ENCODE measurements at places on chromosomes 2 and 18. TPM values are rescaled to one million over a fixed set of nuclear protein-coding genes. Genes with fewer than 3 reads are reported as not detected.

NAT8 gene
- not detected for total RNA-seq

TRIP12 gene
- 178 TPM for total RNA-seq

GULP1 gene
- not detected for total RNA-seq

SLC19A3 gene
- not detected for total RNA-seq

GPR55 gene
- total RNA-seq, result 2.9 TPM

SFTPB gene
- not detected for total RNA-seq

CXCR1 gene
- not detected for total RNA-seq

VIT gene
- total RNA-seq, result not detected

KIF1A gene
- not detected for total RNA-seq

DNA sequence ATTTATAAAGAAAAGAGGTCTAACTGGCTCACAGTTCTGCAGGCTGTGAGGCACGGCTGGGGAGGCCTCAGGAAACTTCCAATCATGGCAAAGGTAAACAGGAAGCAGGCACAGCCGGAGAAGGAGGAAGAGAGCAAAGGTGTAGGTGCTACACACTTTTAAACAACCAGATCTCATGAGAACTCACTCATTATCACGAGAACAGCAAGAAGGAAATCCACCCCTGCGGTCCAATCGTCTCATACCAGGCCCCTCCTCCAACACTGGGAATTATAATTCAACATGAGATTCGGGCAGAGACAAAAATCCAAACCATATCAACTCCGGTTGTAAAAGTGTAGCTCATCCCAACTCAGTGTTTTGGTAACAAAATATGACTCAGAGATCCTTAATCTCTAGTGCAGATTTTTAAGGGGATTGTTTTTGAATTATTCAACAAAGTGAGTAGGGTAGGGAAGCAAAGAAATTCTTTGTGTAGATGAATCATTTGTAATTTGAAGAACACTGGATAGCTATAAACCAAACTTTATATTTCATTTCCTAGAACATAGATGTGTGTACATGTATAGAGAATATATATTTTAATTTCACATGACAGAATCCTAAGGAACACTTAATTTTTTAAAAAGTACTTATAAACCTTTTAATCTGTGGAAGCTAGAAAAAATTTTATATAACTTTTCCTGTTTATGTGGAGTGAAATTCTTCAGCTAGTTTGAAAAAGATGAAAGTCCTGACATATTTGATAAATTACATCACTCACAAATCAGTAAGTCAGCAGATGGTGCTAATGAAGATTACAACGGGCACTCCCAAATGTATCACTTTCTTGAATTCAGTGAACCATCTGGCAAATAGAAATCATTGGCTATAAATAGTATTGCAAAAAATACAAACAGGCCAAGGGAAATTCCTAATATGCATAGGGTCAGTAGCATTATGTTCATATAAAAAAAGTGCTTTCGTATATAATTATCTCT, 130.1 kb downstream of the OLA1 start:
- no peak for DNase-seq

DNA sequence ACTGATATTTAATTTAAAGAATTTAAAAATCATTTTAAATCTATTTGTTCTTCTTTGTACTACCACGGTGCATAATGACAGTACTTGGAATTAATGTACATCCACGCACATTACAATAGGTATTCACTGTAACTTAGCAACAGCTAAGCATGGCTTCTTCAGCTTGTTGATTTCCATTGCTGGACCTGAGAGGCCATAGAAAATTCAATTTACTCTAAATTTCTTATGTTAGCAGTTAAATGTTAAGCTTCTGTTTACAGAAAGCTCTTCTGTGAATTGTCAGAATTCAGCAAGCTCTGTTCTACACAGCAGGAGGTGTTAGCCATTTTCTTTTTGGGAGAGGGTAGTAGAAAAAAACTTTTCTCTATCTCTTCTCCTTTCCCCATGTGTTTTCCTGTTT, 1149.3 kb upstream of the CDH2 start:
- DNase-seq, result no peak

DNA sequence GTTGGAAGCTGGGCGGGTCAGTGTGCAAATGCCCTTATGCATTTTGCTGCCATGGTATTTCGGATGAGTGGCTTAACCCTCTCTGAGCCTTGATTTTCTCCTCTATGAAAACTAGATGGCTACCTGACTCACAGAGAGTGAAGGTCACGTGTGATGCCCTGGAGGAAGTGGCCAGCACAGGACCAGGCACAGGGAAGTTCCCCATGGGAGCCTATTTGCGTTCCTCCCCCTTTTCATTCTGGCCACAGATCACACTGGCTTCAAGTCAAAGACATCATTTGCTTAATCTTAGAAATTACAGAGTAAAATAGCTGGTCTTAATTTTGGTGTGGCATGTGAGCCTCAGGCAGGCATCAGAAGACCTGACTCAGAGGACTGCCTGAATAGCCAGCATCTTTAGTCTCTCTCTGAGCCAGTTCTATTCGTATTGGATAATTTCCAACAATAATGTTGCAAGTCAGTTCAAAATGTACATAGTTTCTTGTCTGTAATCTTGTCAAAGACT, 57.6 kb upstream of the CD302 start:
- no peak for DNase-seq

GRCh38 chr2:105828558-105828957, 83.8 kb downstream of the NCK2 start:
- no peak for DNase-seq

DNA sequence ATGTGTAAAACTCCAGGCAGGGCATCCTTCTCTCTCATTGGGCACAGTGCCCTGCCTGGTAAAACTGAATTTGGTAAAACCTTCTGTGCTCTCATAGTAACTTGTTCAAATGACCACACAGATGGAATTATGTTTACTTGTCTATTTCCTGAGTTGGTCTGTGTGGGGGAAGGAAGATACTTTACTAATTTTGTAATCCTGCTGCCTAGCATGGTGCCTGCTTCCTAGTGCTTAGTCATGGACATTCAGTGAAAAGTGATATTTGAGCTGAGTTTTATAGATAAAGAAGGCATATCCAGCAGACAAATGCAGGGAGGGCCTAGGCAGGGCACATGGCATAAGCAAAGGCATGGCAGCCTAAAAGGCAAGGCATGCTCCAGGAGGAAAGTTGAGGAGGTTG, 199.4 kb downstream of the FSHR start:
- DNase-seq, result no peak

GRCh38 chr18:650428-650858, 7.0 kb upstream of the TYMS start:
- no peak for DNase-seq

DNA sequence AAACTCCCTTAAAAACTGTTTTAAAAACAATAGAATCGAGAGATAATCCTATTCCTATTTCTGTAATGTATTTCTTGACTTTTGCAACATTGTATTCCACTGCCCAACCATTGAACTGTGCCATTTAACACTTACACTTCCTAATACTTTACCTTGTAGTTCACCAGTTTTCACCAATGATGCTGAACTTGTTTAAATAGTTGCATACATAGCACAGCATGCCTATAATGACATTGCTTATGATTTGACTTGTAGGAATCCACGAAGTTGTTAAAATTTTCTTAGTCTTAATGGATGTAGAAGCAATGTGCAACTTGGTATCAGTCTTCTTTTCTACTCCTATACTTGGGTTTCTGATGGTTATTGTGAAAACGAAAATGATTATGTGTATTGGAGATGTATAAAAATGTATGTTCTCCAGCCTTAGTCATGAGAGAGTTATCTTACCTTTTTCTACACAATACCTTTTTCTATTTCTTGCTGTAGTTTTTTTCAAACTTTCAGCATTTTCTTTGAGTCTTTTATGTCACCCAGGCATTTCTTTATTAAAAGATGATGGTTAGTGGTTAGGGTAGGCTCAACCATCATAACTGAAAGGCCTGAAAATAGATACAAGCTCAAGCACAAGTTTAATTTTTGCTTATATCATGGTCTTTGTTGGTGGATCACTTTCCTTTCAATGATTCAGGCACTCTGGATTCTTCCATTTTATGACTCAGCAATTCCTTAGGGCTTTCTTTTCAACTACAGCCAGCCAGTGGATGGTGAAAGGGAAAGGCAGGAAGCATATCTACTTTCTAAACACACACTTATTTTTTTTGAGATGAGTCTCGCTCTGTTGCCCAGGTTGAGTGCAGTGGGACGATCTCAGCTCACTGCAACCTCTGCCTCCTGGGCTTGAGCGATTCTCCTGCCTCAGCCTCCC, 9.4 kb downstream of the GPD2 start:
- no peak for DNase-seq

DNA sequence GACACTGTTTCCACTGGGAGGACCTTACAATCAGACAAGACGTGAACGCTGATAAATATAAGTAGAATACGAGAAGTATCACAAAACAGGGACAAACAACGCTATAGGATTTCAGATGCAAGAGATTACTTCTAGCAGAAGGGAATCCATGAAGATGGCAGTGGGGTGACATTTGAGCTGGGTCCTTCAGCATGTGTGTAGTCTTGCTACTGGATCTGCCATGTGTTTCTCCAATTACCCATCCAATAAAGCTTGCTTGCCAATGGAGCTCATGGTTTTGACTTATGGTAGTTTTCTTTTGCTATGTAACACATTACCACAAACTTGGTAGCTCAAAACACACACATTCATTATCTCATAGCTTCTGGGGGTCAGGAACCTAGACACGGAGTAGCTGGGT, 32.8 kb upstream of the LGALSL start:
- no peak for DNase-seq

DNA sequence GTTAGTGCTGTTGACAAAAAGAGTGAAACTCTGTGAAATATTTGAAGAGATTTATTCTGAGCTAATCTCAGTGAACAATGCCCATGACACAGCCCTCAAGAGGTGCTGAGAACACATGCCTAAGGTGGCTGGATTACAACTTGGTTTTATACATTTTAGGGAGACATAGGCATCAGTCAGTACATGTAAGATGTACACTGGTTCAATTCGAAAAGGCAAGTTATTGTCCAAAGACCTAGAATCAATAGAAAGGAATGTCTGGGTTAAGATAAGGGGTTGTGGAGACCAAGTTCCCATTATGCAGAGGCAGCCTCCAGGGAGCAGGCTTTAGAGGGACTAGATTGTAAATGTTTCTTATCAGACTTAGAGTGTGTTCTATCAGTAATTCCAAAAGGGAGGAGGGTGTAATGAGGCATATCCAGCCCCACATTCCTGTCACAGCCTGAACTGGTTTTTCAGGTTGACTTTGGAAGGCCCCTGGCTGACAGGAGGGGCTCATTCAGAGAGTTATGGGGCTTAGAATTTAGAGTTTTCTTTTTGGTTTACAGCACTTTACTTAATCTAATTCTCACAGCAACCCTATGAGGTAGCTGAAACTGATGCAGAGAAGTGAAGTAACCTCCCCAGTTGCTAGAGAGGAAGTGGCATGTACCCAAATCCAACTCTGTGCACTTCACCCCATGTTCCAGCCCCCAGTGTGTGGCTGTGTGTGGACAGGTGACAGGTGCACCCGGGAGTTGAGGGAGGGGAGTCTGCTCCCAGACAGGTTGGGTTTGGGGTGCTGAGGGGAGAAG, 28.3 kb upstream of the ASAP2 start:
- no peak for DNase-seq

Measured in CD4-positive, alpha-beta T cell (primary cell).